Activated T-cell treated with anti-CD3 and anti-CD28 coated beads, Interleukin-2, amount 50 U/mL, for 72 hours (primary cell): ENCODE measurements at places on chromosomes 13 and 19. TPM values are rescaled to one million over a fixed set of nuclear protein-coding genes. Genes with fewer than 3 reads are reported as not detected.

DNA sequence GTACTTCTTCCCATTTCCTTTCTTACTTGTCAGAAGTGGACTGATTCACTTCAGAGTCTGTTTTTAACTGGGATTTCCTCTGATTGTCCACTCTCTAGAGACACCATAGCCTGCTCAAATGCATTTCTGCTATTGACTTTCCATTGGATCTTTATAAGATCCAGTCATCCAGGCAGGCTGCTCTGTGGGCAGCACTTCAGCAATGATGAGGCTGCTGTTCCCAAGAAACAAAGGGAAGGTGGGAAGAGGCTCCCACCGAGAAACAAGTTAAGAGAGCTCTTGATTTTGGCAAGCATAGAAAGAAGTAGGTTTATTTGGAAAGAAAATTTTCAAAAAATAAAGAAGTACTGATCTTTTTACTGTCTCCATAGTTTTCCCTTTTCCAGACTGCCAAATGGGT lies 125.8 kb upstream of the STARD13 start:
- peaks cover 2% of the 10 kb centered on the region for H3K36me3 ChIP-seq
- no peak overlapping the region for H3K4me3 ChIP-seq

GRCh38 chr19:43741075-43741825 lies 13.5 kb downstream of the SMG9 start:
- H3K27me3 ChIP-seq, result no peaks in the 10 kb centered on the region
- H3K4me1 ChIP-seq, result peaks cover 16% of the 10 kb centered on the region
- DNase-seq, result no peak
- H3K36me3 ChIP-seq, result peaks cover 18% of the 10 kb centered on the region

DNA sequence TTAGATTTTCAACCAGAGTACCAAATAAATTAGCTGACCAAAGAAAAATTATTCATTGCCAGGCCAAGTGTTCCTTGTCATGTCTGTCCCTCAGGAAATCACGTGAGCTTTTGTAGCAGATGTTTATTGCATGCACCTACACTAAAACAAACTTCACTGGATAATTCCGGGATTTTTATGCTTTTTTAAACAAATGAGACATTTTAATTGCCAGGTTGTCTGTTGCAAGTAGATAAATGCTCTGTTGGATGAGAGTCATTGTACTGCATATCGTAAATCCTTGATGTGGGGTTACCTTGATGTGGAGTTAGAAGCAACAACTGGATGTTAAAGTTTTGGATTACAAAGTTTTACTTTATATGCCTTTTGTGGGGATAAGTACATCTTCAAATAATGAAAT lies 1187.7 kb upstream of the PCDH9 start:
- no peaks in the 10 kb centered on the region for H3K27me3 ChIP-seq
- peaks cover 8% of the 10 kb centered on the region for H3K36me3 ChIP-seq
- H3K4me1 ChIP-seq, result no peaks in the 10 kb centered on the region

GRCh38 chr19:51367565-51368365 lies 1.0 kb downstream of the CLDND2 start:
- peak overlapping the region; percentile 99 for H3K4me3 ChIP-seq
- H3K4me1 ChIP-seq, result peaks cover 77% of the 10 kb centered on the region
- peak overlapping the region; percentile 72 for H3K27ac ChIP-seq
- DNase-seq, result peak; percentile 99
- H3K27me3 ChIP-seq, result no peaks in the 10 kb centered on the region
- peaks cover 9% of the 10 kb centered on the region for H3K36me3 ChIP-seq

DNA sequence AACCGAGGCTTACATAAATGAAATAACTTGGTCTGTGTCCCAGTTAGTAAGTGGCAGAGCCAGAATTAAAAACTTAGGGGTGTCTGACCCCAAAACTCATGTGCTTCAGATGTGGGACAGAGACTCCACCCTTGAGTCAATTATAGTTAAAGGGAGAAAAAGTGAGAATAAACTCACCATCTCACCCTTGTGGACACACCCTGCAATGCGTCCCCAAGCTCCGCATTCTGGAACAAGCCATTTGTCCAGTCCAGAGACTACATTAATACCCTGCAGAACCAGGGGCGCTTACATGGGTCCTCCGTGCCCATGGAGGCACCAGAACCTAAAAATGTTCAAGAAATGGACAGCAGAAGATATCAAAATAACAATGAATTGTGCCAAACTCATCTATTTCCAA lies 207.0 kb upstream of the ZNF507 start:
- H3K4me1 ChIP-seq, result no peaks in the 10 kb centered on the region
- H3K27ac ChIP-seq, result no peak overlapping the region
- no peaks in the 10 kb centered on the region for H3K36me3 ChIP-seq
- H3K4me3 ChIP-seq, result no peak overlapping the region

- peaks cover 3% of the 10 kb centered on the region for H3K36me3 ChIP-seq
- H3K4me1 ChIP-seq, result peaks cover 25% of the 10 kb centered on the region
- H3K4me3 ChIP-seq, result peak overlapping the region; percentile 94
- no peak overlapping the region for H3K27ac ChIP-seq
- no peak for DNase-seq
- no peaks in the 10 kb centered on the region for H3K27me3 ChIP-seq
Measured at GRCh38 chr19:35703343-35703742, 1.0 kb upstream of the ZBTB32 start.

DNA sequence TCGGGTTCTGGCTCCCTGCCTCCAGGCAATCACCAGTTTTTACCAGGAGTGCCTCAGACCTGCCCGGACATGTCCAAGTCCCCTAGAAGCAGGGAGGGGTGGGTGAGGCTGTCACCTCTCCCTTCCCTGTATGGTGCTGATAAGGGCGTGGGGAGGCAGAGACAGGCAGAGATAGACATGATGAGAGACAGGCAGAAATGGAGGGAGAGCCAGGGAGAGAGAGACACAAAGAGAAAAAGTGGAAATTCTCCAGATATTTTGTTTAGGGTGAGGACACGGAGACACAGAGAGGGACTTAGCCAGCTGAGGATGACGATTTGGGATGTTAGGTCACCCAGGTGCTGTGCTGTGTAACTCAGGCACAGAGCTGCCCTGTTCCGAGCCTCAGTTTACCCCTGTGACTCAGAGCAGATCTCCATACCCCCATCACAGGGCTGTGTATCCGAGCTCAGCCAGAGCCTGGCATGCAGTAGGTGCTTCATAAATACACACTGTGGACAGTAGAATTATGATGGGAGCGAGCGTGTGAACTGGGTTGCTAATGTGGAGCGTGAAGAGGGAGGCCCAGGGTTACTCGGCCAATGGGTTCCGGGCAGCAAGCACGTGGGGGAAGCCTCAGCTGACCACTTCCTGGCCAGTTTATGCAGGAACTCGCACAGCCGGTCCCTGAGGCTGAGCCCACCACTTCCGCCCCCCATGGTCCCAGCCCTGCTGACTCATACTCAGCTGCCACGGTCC lies 11.9 kb upstream of the GDF15 start:
- peak overlapping the region; percentile 42 for H3K4me3 ChIP-seq
- peak; percentile 79 for DNase-seq
- peak overlapping the region; percentile 2 for H3K27ac ChIP-seq
- no peaks in the 10 kb centered on the region for H3K36me3 ChIP-seq
- peaks cover 12% of the 10 kb centered on the region for H3K4me1 ChIP-seq

DNA sequence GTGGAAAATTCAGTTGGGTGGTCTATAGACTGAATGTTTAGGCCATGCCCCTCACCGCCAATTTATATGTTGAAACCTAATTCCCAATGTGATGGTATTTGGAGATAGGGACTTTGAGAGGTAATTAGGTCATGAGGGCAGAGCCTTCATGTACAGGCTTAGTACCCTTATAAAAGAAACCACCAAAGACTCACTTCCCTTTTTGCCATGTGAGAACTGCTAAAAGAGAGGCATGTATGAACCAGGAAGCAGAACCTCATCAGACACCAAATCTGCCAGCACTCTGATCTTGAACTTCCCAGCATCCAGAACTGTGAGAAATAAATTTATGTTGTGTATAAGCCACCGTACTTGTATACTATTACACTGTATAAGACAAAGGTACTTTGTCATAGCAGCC lies 40.6 kb downstream of the UQCRFS1 start:
- no peak for DNase-seq
- H3K4me1 ChIP-seq, result no peaks in the 10 kb centered on the region
- no peak overlapping the region for H3K27ac ChIP-seq
- peaks cover 11% of the 10 kb centered on the region for H3K36me3 ChIP-seq
- no peaks in the 10 kb centered on the region for H3K27me3 ChIP-seq
- H3K4me3 ChIP-seq, result no peak overlapping the region

- no peak overlapping the region for H3K27ac ChIP-seq
- DNase-seq, result no peak
- peaks cover 7% of the 10 kb centered on the region for H3K27me3 ChIP-seq
- no peaks in the 10 kb centered on the region for H3K36me3 ChIP-seq
- H3K4me1 ChIP-seq, result peaks cover 8% of the 10 kb centered on the region
Measured at GRCh38 chr13:99446242-99446641, 55.0 kb upstream of the TM9SF2 start.

DNA sequence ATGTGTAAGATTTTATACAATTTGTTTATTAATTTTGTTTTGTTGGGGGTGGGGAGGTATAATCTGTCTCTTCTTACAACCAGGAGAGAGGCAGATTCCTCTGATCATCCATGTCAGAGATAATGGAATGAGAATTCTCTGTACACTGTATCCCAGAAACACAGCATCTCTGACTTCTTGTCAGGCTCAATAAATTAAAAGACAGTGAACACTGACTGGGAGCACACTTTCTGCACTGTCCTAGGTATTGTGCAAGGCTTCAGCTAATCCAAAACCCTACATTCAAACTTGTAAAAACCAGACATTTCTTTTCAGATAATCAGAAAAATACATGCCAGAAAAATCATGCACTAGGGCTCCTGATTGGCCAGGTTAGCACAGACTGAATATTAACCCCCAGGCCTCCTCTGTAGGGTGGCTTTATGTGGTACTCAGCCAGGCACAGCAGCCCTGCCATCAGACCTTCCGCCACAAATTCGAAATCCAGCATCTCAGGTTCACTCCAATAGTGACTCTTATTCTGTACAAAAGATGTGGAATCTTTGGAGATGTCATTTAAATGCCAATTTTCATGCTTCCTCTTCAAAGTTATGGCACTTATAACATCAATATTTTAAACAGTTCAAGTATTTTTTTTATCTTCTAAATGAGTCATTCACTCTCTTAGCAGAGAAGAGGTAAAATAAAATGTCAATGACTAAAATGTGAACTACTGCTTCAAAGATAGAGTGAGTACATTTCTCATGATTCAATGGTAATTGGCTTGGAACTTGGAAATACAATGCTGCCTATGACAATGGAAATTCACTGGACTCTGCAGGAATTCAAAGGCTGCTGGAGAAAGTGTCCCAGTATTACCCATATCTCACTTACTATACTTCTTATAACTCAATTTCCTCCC lies 211.5 kb downstream of the KLF12 start:
- no peaks in the 10 kb centered on the region for H3K27me3 ChIP-seq
- no peak for DNase-seq

DNA sequence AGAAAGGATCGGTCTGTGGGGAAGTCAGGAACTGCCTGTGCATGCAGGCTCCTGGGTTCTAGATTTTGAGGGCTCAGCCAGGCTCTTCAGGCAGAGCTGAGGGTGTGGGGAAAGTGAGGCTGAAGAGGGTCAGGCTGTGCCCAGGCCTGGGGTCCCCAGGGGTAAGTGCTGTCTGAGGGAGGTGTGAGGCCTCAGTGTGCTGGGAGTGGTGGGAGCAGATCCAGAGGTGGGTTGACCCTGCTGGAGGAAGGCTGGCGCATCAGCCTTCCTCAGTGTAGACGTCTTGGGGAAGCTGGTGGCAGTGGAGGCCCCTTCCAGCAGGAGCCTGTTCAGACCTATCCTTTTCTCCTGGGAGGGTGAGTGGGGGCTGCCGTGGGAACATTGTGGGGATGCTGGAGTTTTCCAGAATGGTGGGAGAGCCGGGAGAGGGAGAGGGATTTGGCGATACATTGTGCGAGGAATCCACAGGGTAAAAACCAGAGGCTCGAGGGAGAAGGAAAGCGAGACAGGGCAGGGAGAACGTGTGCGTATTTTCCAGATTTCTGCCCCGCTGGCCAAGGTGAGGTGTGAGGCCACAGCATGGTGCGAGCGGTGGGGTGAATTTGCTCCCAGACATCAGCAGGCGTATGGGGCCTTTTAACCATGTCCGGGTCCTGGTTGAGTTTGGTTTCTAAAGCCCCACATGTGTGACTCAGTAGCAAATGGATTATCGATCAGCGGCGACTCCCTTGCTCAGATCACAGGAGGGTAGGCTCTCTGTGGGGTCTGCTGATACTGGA lies 237.7 kb downstream of the TEX29 start:
- no peak for DNase-seq
- no peaks in the 10 kb centered on the region for H3K36me3 ChIP-seq
- no peaks in the 10 kb centered on the region for H3K4me1 ChIP-seq

DNA sequence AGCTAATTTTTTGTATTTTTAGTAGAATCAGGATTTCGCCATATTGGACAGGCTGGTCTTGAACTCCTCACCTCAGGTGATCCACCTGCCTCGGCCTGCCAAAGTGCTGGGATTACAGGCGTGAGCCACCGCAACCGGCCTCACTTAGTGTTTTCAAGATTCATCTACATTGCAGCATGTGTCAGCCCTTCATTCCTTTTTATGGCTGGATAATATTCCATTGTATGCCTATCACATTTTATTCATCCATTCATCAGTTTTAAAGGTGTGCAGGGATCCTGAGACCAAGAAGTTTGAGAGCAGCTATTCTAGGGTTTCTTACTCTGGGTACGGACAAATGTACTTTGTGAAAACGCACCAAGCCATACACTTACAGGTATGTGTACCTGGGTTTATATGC lies 9.1 kb downstream of the COQ8B start:
- peaks cover 6% of the 10 kb centered on the region for H3K4me1 ChIP-seq
- peaks cover 9% of the 10 kb centered on the region for H3K36me3 ChIP-seq
- H3K4me3 ChIP-seq, result no peak overlapping the region
- H3K27me3 ChIP-seq, result no peaks in the 10 kb centered on the region
- no peak overlapping the region for H3K27ac ChIP-seq
- DNase-seq, result no peak

DNA sequence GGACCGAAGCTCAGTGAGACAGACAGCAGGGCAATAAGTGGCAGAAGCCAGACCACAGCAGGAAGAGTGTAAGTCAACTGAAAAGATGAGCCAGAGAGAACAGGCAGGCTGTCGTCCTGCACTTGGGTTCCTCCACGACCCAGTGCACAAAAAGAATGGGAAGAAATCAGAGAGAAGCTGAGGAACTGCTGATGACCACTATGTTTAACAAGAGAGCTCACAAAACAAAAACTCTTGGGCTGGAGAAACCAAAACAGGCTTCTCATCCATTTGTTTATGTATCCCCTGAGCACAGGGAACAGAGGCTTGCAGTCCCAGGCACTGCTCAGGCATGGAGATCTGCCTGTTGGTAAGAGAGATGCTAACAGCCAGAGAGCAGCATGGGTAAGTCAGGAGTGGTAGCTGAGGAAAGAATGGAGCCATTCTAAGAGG lies 14.0 kb downstream of the AKAP8L start:
- peaks cover 42% of the 10 kb centered on the region for H3K4me1 ChIP-seq
- no peaks in the 10 kb centered on the region for H3K27me3 ChIP-seq
- no peaks in the 10 kb centered on the region for H3K36me3 ChIP-seq
- DNase-seq, result no peak
- H3K27ac ChIP-seq, result peak overlapping the region; percentile 58
- H3K4me3 ChIP-seq, result no peak overlapping the region

DNA sequence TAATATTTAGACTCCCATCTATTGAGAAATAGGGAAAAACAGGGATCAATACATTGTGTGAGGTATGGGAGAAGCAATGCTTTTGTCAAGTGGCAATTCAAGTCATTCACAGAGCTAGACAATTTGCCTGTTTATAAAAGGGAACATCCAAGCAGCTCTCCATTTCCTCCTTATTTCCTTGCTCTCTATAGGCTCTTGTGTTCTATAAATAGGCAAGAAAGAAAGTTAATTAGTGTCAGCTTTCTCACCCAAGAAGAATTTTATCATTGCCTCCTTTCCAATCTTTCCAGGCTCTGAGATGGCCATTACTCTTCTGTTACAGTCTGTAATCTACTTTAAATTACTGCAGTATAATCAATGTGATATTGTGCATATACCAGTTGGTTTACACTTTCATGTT lies 199.9 kb downstream of the LHFPL6 start:
- H3K27me3 ChIP-seq, result peaks cover 7% of the 10 kb centered on the region
- no peak for DNase-seq
- no peaks in the 10 kb centered on the region for H3K36me3 ChIP-seq
- no peak overlapping the region for H3K4me3 ChIP-seq

S1PR4 gene
- total RNA-seq, result 41.1 TPM

ZNF226 gene
- total RNA-seq, result 15.3 TPM
